ENCODE measurements at places on chromosomes 16 and 17. TPM values are rescaled to one million over a fixed set of nuclear protein-coding genes. Genes with fewer than 3 reads are reported as not detected.

ZNF205 gene
- total RNA-seq, result 22.7 TPM

GNPTG gene
- 39.1 TPM for total RNA-seq

CDRT15L2 gene
- not detected for total RNA-seq

EMP2 gene
- total RNA-seq, result 15.2 TPM

KRT23 gene
- not detected for total RNA-seq

CORO6 gene
- 7.5 TPM for total RNA-seq

KCNG4 gene
- not detected for total RNA-seq

CCL23 gene
- not detected for total RNA-seq

EPOP gene
- total RNA-seq, result 8.7 TPM

MYL4 gene
- not detected for total RNA-seq

SGCA gene
- 0.39 TPM for total RNA-seq

GUCY2D gene
- 1.1 TPM for total RNA-seq

HSDL1 gene
- 58.1 TPM for total RNA-seq

SAMD14 gene
- total RNA-seq, result 4.5 TPM

NEUROD2 gene
- total RNA-seq, result not detected

TUBB3 gene
- 163 TPM for total RNA-seq

MPP2 gene
- total RNA-seq, result 31.4 TPM

All from WTC11 (cell line).